A549 treated with dexamethasone at 1 μM for 4 hours (cell line): ENCODE measurements at places on chromosomes 6 and 20. TPM values are rescaled to one million over a fixed set of nuclear protein-coding genes. Genes with fewer than 3 reads are reported as not detected.

ECT2L gene
- total RNA-seq: not detected in 5 replicates

SYCP2L gene
- total RNA-seq: 1.4 to 2.8 TPM (median 2.2 TPM) in 5 replicates

HEY2 gene
- 0.04 to 0.05 TPM in 2 of 5 replicates, not detected in the others for total RNA-seq

MYCT1 gene
- 0.09 TPM in 1 of 5 replicates, not detected in the others for total RNA-seq

TPBG gene
- 30.0 to 36.1 TPM (median 35.1 TPM) in 5 replicates for total RNA-seq

FAM209A gene
- total RNA-seq: 0.33 to 0.65 TPM (median 0.37 TPM) in 5 replicates

CCN6 gene
- total RNA-seq: not detected in 5 replicates

DEF6 gene
- 0.05 to 0.06 TPM (median 0.06 TPM) in 3 of 5 replicates, not detected in the others for total RNA-seq

ULBP3 gene
- total RNA-seq: 2.7 to 5.5 TPM (median 5.2 TPM) in 5 replicates

CLIC5 gene
- 0.04 TPM in 1 of 5 replicates, not detected in the others for total RNA-seq

SCRT2 gene
- 0.04 TPM in 1 of 5 replicates, not detected in the others for total RNA-seq

TRIM31 gene
- total RNA-seq: 0.69 to 0.76 TPM (median 0.70 TPM) in 5 replicates
